ENCODE measurements at places on chromosomes 13 and 19.

DNA sequence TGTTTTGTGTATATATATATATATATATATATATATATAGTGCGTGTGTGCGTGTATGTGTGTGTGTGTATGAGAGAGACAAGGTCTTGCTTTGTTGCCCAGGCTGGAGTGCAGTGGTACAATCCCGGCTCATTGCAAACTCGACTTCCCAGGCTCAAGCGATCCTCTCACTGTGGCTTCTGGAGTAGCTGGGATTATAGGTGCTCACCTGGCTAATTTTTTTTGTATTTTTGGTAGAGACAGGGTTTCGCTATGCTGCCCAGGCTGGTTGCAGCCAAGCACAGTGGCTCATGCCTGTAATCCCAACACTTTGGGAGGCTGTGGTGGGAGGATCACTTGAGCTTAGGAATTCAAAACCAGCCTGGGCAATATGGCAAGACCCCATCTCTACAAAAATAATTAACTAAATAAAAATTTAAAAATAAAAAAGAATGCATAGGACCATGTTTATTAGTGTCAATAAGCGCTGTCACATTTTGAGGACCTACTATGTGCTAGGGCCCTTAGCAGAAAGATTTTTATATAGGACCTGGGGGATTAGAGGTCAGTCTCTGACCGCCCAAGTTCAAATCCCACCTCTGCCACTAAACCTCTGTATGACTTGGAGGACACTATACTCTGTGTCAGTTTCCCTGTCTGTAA is 1.8 kb downstream of the PVR start:
- no peak for DNase-seq

GRCh38 chr19:16359964-16360363 is 35.3 kb downstream of the KLF2 start:
- DNase-seq: no peak

- no peak for DNase-seq
These were observed 18.5 kb downstream of the ZNF101 start for GRCh38 chr19:19687090-19687489.

GRCh38 chr19:17681505-17682125 is 6.5 kb downstream of the UNC13A start:
- no peak for DNase-seq

DNA sequence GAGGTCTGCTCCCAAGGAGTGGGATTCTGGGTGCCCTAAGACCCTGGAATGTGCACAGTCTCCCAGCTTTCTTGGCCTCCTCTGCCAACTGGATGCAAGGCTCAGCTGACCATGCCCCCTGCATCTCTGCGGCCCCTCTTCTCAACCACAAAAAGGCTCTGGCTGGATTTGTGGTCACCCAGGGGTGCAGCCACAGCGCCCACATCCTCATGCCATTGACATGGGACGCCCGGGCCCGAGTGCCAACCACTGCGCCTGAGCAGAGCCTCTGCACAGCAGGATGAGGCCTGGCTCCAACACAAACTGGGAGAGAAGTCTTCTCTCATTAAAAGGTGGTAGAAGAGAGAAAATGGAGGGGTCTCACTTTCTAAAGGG is 103.5 kb downstream of the FOXO1 start:
- DNase-seq: no peak

- no peak for DNase-seq
These were observed 5.5 kb upstream of the TYROBP start for GRCh38 chr19:35913589-35913988.

- DNase-seq: no peak
These were observed 176.2 kb downstream of the RFC3 start for GRCh38 chr13:33994198-33994597.

DNA sequence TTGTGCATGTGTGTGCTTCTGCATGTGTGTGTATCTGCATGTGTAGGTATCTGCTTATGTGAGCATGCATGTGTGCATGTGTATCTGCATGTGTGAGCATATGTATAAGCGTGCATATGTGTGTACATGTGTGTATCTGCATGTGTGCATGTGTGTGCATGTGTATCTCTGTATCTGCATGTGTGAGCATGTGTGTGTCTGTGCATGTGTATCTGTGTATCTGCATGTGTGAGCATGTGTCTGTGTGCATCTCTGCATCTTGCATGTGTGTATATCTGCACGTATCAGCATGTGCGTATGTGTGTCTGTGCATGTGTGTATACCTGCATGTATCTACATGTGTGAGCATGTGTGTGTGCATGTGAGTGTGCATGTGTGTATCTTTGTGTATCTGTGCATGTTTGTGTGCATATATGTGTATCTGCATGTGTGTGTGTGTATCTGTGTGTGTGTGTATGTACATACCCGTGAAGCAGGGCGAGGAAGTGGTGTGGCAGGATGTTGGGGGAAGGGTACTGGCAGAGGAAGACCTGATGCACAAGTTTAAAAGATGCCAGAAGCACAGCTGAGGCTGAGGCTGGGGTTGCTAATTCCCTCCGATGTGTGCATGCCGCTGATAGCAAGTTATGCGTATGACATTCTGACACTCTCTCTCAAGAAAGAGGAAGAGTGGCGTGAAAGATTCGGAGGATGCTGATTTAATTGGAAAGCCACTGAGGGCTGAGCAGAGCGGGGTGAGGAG is 64.2 kb downstream of the TEX29 start:
- no peak for DNase-seq

DNA sequence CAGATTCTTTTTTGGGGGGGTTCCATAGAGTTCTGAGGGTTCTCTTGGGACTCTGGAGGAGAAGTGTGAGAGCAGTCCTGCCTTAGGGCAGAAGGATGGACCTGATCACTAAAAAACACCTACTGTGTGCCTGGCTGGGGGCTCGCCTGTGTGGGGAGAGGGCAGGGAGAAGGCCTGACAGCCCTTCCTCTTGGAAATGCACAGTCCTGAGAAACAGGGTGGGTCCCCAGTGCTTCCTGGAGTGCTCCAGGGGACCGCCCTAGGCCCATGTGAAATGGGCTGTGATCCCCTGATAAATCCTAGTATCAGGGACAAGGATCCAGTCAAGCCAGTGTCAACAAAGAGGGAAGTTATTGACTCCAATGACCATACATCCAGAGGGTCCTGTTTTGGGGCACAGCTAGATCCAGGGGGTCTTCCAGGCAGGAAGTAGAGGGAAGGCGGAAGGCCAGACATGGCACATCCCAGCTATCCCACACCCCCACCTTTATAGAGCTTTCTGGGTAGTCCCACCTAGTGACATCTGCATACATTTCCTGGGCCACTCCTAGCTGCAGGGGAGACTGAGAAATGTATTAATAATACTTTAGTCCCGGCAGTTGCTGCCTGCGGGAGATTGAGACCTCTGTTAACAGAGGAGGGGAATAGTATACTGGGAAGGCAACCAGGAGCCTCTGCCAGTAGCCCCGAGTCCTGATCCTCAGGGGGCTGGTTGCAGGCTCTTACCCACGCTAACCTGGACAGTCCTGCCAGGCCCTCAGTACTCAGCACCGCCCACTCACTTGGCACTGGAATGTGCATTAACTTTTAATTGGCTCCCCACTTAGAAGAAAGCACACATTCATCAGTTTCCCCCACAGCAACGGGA is 13.7 kb downstream of the BCKDHA start:
- no peak for DNase-seq

- DNase-seq: no peak
These were observed 2.2 kb upstream of the AMH start for GRCh38 chr19:2246801-2247361.

DNA sequence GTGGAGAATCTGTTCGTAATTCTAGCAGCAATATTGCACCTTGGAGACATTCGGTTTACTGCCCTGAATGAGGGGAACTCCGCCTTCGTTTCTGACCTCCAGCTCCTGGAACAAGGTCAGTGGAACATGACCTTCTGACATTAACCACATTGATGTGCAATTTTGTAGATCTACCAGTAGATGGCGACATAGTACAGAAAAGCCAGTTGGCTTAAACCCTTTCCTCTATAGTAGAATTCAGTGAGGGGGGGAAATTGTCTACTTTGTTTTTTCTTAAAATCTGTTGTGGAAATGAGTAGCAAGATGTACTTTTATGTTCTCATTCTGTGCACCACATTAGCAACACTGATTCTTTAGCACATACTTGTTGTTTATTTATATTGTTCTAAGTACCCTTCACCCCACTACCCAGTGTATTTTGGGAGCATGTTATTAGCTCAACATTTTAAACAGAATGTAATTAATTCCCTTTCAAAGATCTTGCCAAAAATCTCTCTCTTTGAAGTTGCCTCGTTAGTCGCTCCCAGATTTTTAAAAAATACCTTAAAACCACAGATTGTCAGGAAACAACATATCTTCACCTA is 332.2 kb downstream of the MYO16 start:
- DNase-seq: no peak

DNA sequence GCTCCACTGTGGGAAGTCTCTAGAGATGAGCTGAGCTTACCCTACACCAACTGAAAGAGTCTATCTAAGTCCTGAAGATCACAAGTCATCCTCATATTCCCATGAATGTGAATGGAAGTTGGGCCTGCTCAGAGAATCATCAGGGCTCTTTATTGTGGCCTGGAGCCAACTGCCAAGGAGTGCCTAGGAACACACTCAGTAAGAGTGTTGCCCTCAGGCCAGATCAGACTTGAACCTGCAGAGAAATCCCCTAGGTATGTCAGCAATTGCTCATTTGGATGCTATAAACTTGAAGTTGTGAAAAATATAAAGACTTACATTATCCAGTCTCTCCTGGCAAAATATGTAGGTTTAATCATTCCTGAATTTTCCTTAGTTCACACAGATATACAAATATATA is 1070.2 kb downstream of the EFNB2 start:
- no peak for DNase-seq

- no peak for DNase-seq
These were observed 8.5 kb downstream of the CDX2 start for GRCh38 chr13:27960362-27961226.

DNA sequence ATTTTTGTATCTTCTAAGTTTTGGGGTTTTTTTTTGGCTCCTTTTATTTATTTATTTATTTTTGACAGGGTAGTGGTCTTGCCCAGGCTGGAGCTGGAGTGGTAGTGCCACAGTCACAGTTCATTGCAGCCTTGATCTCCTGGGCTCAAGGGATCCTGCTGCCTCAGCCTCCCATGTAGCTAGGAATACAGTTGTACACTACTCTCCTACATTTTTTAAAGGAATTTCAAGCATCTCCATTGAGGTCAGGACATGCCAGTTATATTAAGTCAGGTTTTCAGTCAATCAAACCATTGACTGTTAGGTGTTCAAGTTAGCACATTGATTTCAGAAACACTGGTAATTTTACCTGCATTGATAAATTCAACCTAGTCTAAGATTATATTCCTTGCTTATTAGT is 480.5 kb upstream of the SPRY2 start:
- DNase-seq: no peak

DNA sequence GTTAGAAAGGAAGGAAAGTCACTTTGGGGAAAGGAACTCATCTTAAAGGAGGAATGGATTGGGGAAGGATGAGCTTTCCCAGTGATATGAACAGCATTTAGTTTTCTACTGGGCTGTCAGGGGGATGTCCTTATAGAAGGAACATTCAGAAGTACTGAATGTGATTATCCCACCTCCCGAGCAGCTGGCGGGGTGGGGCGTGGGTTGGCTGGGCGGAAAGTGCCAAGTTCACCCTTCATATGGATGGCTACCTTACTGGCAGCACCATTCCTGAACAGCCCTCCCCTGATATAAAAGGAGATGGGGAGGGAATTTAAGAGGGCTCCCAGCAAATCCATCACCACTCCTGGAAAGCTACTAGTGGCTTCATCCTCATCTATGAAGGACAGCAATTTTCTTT is 190.7 kb downstream of the DNAJC15 start:
- no peak for DNase-seq

GRCh38 chr19:33440241-33440640 is 66.7 kb downstream of the CEBPG start:
- DNase-seq: no peak

- DNase-seq: no peak
These were observed 58.2 kb upstream of the USE1 start for GRCh38 chr19:17156947-17157302.

- no peak for DNase-seq
These were observed 57.3 kb downstream of the IRS2 start for GRCh38 chr13:109728791-109729731.

DNA sequence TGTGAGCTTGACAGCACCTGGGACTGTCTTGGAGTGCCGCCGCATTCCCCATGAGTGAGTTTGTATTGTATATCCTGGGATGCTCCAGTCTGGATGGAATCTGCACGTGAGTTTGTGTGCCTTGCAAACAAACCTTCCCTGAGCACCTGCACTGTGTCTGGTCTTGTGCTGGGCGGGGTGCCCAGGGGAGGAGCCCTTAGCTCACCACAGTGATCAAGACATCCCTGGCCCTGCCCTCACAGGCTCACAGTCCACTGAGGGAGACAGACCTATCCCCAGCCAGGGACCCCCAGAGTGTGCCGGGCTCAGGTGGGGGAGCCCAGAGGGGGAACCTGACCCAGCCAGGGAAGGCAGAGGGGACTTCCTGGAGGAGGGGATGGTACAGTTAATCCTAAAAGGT is 1.7 kb upstream of the BCAM start:
- no peak for DNase-seq

DNA sequence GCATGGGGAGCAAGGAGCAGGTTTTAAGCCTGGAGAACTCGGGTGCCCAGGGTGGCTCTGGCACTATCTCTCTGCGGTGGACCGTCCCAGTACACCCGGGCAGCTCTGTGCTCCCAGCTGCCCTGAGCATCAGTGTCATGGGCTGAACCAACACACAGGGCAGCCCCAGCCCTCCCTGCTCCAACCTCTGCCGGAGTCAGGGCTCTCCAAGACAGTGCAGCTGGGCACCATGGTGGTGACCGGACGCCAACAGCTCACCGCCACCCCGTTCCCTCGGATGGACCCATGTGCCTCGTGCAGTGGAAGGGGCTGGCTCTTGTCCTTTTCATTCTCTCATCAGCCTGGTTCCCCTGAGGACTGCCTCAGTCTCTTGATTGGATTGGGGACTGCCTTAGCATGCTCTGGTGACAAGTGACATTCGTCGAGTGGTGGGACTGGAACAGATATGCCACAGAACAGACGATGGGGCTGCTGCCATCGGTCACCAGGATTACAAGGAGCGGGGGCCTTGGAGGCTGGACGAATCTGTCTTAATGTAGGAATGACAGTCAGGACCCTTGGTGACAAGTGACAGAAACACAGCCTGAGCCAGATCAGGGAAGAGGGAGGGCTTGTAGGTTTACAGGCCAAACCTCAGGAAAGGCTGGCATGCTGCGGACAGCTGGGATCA is 25.7 kb upstream of the VSTM2B start:
- DNase-seq: no peak
